ENCODE measurements at places on chromosomes 12 and 14.

DNA sequence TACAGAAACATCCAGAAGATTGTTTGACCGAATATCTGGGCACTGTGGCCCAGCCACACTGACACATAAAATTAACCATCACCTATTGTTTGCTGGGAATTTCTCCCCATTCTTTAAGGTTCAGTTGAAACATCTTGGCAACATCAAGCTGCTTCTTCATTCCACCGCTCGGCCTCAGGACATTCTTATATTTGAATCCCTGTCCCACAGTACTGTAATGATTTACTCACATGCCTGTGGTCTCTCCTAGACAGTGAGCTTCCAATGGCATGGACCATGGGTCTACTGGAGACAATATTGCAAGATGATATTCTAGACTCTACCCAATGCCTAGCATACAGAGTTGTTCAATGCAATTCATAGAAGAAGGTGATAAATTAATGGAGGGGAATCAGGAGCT, 56.1 kb downstream of the EMP1 start:
- no peak for DNase-seq

DNA sequence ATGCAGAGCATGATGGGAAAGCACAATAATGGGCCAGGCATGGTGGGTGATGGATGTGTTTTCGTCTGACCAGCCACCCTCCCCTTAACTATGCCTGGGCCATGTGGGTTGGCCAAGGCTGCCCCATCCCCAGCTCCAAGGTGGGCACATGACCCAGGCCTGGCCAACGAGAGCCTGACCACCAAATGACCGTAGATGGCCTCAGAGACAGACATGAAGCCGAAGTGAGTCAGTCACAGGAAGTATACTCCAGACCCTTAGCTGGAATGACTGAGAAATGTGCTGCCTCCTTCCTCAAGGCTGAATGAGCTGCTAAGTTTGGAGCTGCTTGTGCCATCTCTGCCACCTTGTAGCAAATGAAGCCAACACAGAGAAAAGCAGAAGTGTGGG, 233.6 kb downstream of the BCL11B start:
- DNase-seq: peak; percentile 66

- peak; percentile 17 for DNase-seq
Observed at GRCh38 chr12:94615260-94616181, 34.8 kb downstream of the TMCC3 start.

DNA sequence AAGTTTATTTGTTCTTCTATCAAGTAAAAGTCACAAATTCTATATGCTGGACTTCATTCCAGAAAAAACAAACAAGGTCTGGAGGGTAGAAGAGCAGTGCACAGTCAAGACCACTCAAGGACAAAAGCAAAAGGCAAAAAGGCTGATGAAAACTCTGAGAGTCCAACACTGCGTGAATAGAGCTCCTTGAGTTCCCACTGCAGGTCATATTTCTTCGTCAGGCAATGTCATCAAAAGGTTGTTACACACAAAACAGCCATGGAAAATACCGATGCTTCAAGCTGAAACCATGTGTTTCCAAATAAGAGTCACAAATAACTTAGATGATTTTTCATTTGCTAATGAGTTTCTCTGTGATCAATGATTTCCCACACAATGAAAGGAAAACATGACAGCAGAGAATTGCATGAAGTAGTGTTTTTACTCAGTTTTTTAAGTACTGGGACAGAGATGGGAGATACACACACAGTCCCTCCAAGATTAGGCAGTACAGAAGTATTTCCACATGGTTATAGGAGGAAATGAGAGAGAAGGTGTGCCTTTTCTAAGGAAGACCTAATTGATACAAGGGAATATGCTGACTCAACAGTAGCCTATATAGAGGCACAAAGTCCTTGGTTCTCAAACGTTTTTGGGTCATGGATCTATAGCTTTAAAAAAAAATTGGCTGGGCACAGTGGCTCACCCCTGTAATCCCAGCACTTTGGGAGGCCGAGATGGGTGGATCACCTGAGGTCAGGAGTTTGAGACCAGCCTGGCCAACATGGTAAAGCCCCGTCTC, 177.7 kb downstream of the MED13L start:
- DNase-seq: no peak

- DNase-seq: no peak
Observed at GRCh38 chr14:54784060-54784459, 118.6 kb downstream of the GCH1 start.

DNA sequence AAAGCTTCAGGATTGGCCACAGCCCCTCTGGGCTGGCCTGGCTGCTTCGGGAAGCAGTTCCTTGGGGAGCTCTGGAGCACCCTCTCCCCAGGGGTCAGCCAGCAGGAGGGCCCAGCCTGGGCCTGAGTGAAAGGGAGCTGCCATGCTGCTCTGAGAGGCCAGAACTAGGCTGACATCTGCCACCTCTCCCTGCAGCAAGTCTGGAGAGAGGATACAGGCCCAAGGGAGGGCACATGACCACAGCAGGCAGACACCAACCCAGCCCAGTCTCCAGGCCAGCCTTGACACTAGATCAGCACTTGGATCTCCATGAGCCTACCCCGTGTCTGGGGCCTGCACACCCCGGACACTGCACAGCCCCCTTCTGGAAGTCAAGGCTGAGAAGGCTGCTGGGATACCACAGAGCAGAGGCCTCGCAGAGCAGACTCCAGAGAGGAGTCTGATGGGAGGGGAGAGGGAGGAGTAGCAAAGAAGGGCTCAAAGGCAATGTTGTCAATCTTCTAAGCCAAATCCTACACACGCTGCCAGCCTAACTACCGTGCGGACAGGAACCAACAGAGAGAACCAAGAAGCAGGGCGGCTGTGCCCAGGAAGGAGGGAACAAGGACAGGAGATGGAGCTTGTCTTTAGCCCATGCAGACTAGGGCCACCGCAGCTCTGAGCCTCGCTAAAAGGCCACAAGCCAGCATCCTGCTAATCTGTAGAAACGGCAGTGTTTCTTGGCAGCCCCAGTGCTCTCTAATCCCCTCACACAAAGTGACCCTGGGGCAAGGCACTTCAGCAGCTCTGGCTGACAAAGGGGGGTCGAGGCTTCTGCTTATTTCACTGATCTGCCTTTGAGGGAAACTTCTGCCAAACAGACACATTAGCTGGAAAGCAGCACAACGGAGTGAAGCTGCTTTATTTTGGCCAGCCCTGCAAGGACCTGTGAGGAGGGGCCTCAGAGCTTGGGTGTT, 12.9 kb downstream of the COL2A1 start:
- no peak for DNase-seq

DNA sequence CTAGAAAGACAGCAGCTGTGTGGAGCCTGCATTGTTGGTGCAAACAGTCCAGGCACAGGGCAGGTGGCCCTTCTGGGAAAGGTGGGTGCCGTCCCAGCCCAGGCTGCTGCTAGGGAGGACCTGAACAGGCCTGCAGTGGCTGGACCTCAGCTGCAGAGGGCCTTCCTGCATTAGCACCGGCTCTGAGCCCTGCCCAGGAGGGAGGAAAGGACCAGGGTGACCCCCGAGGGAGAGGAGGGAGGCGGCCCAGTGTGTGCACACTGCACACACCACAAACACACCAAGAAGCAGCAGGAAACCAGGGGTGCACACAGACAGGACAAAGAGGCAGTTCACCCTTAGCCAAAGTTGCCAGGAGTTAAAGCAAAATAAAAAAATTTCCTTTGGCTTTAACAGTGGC, 8.0 kb upstream of the PGAM5 start:
- DNase-seq: no peak

GRCh38 chr14:103716091-103716801, 636 bp downstream of the ZFYVE21 start:
- no peak for DNase-seq

- no peak for DNase-seq
Observed at GRCh38 chr14:45868863-45869262, 615.9 kb upstream of the MIS18BP1 start.

DNA sequence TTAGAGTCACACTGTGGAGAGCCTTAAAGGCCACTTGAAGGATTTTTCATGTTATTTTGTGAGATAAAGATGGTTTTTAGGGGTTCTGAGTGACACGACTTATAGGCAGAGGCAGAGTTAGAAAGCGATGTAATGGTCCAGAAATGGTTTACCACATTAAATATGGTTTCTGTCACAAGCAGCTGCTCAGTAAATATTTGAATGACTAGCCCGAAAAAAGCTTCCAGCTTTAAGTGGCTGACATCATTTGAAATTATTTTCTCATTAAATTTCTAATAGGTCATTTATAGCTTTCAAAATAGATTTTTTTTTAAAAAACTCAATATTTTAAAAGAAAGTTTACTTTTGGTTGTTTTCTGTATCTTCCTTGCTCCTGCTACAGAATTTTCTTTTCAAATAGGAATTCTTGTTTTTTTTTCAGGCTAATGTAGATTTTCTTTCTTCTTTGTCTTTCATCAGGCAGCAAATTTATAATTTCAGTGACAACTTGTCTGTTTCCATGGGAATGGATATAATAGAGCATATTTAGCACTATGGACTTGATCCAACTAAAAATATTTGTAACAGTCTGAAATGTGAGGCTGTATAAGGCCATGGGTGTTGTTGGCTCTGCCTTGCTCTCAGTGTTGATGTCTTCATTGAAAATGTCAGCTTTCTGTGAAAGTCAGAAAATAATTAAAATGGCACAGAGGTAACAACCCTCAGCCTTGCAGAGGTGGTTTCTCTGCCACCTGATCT, 700.0 kb downstream of the TMTC2 start:
- no peak for DNase-seq

- DNase-seq: no peak
Observed at GRCh38 chr14:99381688-99382060, 99.0 kb downstream of the SETD3 start.

GRCh38 chr12:86134561-86134960, 121.6 kb downstream of the MGAT4C start:
- peak; percentile 60 for DNase-seq

GRCh38 chr12:45863332-45863731, 127.0 kb downstream of the SCAF11 start:
- no peak for DNase-seq

DNA sequence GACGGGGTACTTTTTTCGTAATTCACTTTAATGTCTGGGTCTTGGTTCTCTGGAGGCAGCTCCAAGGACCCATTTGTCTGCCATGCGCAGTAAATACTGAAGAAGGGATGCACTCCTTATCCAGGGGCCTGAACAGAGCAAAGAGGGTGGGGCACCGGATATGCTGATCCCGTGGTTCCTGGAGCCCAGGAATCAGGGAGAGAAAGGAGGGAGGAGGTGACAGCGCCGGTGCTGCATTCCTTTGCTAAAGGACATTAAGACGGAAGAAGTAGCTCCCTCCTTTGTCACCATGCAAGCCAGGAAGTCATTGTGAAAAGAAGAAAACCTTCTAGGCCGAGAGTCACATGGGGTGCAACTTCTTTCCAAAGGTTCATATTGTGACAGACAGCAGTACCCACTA, 1057.7 kb downstream of the VRK1 start:
- DNase-seq: no peak

- DNase-seq: peak; percentile 83
Observed at GRCh38 chr12:6341417-6342139, at the start of gene TNFRSF1A. TSS of gene TNFRSF1A (minus strand) at chr12:6342076. CDS start at chr12:6341814, 262 bp downstream.

GRCh38 chr12:85072826-85073225, 36.7 kb downstream of the LRRIQ1 start:
- no peak for DNase-seq

DNA sequence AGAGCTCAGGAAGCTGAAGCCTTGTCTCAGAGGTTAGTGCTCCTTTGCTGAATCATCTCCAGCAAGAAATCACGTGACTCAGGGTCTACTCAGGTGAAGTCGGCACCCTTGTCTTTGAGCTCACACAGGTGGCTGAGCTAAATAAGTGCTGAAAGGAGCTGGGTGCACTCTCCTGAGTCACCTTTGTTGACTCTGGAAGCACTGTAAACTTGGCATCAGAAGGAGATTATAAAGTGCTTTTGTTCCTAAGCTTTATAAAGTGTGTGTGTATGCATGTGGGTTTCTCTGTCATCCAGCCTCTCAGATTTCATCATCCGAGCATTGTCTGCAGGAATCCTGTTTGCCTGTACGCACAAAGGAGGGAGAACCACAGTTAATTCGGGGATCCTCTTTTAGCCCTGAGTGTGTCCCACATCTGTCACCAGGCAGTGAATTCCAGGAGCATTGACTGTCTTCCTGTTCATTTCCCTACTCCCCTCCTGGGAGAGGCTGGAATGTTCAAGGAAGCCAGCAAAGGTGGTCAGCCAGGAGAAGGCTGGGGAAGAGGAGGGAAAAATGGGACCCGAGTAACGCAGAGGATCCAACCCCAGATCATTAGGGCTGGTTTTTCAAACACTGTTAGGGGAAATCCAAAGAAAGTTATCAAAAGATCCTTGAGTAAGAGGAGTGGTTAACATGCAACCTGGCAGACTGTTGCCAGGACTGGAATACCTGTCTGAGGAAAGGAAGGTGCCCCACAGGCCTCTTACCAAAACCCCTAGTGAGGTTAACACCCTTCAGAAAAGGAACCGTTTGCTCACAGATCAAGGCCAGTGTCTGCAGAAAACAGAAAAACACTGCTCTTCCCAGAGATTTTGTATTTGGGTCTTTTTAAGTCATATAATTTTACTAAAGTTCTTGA, 157.5 kb upstream of the HIF1A start:
- peak; percentile 92 for DNase-seq

- DNase-seq: peak; percentile 57
Observed at GRCh38 chr12:4700621-4701026, 19.6 kb upstream of the GALNT8 start.

- no peak for DNase-seq
Observed at GRCh38 chr14:103949131-103949790, 6.9 kb upstream of the RD3L start.

GRCh38 chr12:99611117-99611516, 36.4 kb upstream of the GARIN6 start:
- peak; percentile 9 for DNase-seq

GRCh38 chr12:106840243-106840642, 65.8 kb downstream of the RIC8B start:
- DNase-seq: peak; percentile 80

DNA sequence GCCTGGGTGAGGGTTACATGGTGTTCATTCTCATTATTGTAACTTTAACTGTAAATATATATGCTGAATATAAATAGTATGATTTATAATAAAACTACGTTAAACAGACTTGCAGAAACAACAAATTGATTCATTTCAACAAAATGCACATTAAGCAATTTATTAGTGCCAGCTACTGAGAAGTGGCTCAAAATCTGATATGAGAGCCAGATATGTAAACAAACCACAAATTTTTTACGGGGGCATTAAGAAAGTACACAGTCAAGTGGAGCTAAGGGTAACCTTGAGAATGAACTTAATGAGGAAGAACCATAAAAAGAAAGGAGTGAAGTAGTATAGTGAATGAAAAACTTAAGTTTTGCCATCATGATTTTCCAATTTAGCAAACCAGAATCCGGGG, 40.3 kb downstream of the CEP128 start:
- no peak for DNase-seq

GRCh38 chr12:42757624-42758119, 168.1 kb upstream of the PRICKLE1 start:
- no peak for DNase-seq

GRCh38 chr14:86999036-86999435, 993.9 kb downstream of the GALC start:
- DNase-seq: peak; percentile 95

- DNase-seq: no peak
Observed at GRCh38 chr12:43038991-43039390, 449.4 kb upstream of the PRICKLE1 start.

GRCh38 chr12:46936042-46936441, 110.2 kb upstream of the SLC38A4 start:
- DNase-seq: no peak
